Mesothelial cell of epicardium (in vitro differentiated cells): ENCODE measurements at places on chromosomes 7 and 10. TPM values are rescaled to one million over a fixed set of nuclear protein-coding genes. Genes with fewer than 3 reads are reported as not detected.
A peak's percentile ranks its signal among the peaks of the same experiment; 100 is the strongest.

GRCh38 chr10:30589441-30589840 is 40.1 kb downstream of the LYZL2 start:
- H3K4me3 ChIP-seq, result no peak overlapping the region
- peaks cover 4% of the 10 kb centered on the region for H3K27me3 ChIP-seq
- H3K4me1 ChIP-seq, result peaks cover 4% of the 10 kb centered on the region
- no peak for DNase-seq
- no peaks in the 10 kb centered on the region for H3K36me3 ChIP-seq
- H3K27ac ChIP-seq, result no peak overlapping the region

- peaks cover 1% of the 10 kb centered on the region for H3K36me3 ChIP-seq
- H3K27ac ChIP-seq, result no peak overlapping the region
- DNase-seq, result no peak
- H3K4me1 ChIP-seq, result peaks cover 14% of the 10 kb centered on the region
Measured at GRCh38 chr10:6578251-6578771, 1.8 kb downstream of the PRKCQ start.

GRCh38 chr7:25926009-25926408 is 226.0 kb upstream of the NFE2L3 start:
- no peaks in the 10 kb centered on the region for H3K36me3 ChIP-seq
- no peaks in the 10 kb centered on the region for H3K4me1 ChIP-seq
- H3K27me3 ChIP-seq, result peaks cover 10% of the 10 kb centered on the region

DNA sequence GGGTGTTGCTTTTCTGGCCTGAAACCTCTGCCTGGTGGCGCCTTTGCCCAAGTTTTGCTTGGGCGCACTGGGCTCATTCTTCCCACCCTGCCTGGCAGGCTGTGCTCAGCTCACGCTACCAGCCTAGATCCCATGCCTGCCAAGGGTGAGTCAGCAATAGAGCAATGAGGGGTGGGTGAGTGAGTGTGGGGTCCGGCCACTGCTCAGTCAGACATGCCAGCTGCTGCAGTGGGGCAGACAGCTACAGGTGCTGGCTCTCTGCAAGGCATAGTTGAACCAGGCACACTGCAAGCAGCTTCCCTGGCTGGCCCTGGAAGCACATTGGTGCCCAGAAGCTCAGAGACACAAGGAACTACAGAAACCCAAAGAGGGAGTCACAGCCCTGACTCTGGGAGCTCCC is 680.9 kb upstream of the LRRTM3 start:
- no peaks in the 10 kb centered on the region for H3K27me3 ChIP-seq
- no peak overlapping the region for H3K4me3 ChIP-seq
- no peak overlapping the region for H3K27ac ChIP-seq

- peak overlapping the region; percentile 45 for H3K4me3 ChIP-seq
- H3K36me3 ChIP-seq, result no peaks in the 10 kb centered on the region
- peaks cover 22% of the 10 kb centered on the region for H3K4me1 ChIP-seq
- peak; percentile 55 for DNase-seq
Measured at GRCh38 chr7:4189131-4189570, 492.9 kb upstream of the FOXK1 start.

DNA sequence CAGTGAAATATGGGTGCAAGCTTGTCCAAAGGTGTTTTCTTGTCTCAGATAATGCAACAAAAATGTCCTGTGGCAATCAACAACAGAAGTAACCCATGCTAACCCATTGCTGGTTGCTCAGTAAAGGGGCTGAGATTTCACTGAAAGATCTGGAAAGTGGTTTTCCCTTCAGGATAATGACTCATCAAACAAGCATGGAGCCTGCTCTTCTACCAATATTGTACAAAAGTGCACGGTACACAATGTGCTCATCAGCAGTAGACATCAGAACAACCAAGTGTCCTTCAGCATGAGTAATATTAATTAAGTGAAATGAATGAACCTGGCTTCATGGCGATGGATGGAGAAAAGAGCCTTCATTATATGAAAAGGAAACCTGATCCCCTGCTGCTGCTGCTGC is 287.1 kb upstream of the NEBL start:
- no peak overlapping the region for H3K4me3 ChIP-seq
- peak overlapping the region; percentile 50 for H3K27ac ChIP-seq
- peaks cover 14% of the 10 kb centered on the region for H3K36me3 ChIP-seq
- no peaks in the 10 kb centered on the region for H3K27me3 ChIP-seq
- H3K4me1 ChIP-seq, result peaks cover 3% of the 10 kb centered on the region
- no peak for DNase-seq

DNA sequence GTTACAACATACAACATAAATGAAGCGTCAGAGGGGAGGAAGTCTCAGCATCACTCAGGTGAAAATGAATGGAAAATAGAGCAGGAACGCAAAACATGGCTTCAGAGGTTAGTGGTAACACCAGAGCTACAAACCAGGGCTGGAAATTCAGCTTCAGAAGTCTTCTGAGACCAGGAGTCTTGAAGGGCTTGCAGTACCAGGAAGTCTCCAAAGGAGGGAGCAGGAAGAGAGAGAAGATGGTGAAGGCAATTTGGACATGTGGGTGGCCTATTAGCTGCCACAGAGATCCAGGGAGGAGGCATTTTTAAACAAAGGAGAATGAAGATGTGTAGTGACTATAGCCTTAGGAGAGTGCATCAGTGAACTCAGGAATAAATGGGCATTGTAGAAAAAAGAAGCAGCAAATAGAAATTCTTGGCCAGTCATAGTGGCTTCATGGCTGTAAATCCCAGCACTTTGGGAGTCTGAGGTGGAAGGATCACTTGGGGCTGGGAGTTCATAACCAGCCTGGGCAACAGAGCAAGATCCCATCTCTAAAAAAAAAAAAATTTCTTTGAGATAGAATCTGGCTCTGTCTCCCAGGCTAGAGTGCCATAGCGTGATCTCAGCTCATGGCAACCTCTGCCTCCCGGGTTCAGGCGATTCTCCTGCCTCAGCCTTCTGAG is 9.3 kb upstream of the TET1 start:
- no peaks in the 10 kb centered on the region for H3K27me3 ChIP-seq
- peaks cover 6% of the 10 kb centered on the region for H3K4me1 ChIP-seq
- H3K36me3 ChIP-seq, result no peaks in the 10 kb centered on the region
- peak; percentile 41 for DNase-seq
- no peak overlapping the region for H3K27ac ChIP-seq

- no peaks in the 10 kb centered on the region for H3K36me3 ChIP-seq
- no peak for DNase-seq
- no peaks in the 10 kb centered on the region for H3K27me3 ChIP-seq
- H3K4me3 ChIP-seq, result no peak overlapping the region
- no peak overlapping the region for H3K27ac ChIP-seq
Measured at GRCh38 chr7:2937701-2938513, 93.8 kb upstream of the GNA12 start.

- peaks cover 9% of the 10 kb centered on the region for H3K4me1 ChIP-seq
- H3K27me3 ChIP-seq, result no peaks in the 10 kb centered on the region
- H3K36me3 ChIP-seq, result no peaks in the 10 kb centered on the region
- H3K4me3 ChIP-seq, result no peak overlapping the region
- H3K27ac ChIP-seq, result no peak overlapping the region
Measured at GRCh38 chr7:7972128-7972527, 3.5 kb downstream of the GLCCI1 start.

- H3K4me1 ChIP-seq, result no peaks in the 10 kb centered on the region
- no peak for DNase-seq
- no peaks in the 10 kb centered on the region for H3K36me3 ChIP-seq
- H3K4me3 ChIP-seq, result no peak overlapping the region
- no peaks in the 10 kb centered on the region for H3K27me3 ChIP-seq
Measured at GRCh38 chr7:154241988-154242387, 189.8 kb downstream of the DPP6 start.

- no peaks in the 10 kb centered on the region for H3K27me3 ChIP-seq
- H3K27ac ChIP-seq, result no peak overlapping the region
- peaks cover 6% of the 10 kb centered on the region for H3K36me3 ChIP-seq
- H3K4me1 ChIP-seq, result no peaks in the 10 kb centered on the region
Measured at GRCh38 chr10:115117301-115117700, 24.1 kb downstream of the ATRNL1 start.

DNA sequence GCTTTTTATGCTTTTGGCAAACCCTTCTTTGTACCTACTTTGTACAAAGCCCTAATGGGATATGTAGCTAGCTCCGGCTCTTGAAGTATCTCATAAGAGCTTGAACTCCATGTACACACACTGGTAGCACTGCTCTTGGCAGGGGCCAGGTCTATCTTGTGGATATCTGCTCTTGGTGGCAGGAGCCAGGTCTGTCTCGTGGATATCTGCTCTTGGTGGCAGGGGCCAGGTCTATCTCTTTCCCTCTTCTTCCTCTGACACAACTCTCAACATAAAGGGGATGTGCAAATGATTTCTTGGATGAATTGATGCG is 91.9 kb downstream of the WNT2 start:
- H3K27ac ChIP-seq, result peak overlapping the region; percentile 93
- DNase-seq, result no peak
- no peaks in the 10 kb centered on the region for H3K27me3 ChIP-seq

DNA sequence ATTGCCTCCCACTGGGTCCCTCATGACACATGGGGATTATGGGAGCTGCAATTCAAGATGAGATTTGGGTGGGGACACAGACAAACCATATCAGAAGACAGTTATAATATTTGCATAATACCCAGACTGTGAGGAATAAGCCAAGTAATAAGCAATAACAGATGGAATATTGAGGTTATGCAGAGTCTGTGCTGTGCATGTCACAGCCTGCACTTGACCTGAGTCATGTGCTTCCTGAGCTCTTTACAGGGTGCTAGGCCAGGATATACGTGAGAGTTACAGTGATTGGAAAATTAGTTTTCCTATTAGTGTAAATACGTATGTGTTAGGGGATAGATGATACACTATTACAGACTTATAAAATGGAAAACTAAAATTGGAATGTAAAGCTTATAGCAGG is 288.7 kb downstream of the SDK1 start:
- H3K27me3 ChIP-seq, result no peaks in the 10 kb centered on the region
- no peaks in the 10 kb centered on the region for H3K36me3 ChIP-seq
- H3K27ac ChIP-seq, result no peak overlapping the region
- peaks cover 20% of the 10 kb centered on the region for H3K4me1 ChIP-seq
- DNase-seq, result no peak

DNA sequence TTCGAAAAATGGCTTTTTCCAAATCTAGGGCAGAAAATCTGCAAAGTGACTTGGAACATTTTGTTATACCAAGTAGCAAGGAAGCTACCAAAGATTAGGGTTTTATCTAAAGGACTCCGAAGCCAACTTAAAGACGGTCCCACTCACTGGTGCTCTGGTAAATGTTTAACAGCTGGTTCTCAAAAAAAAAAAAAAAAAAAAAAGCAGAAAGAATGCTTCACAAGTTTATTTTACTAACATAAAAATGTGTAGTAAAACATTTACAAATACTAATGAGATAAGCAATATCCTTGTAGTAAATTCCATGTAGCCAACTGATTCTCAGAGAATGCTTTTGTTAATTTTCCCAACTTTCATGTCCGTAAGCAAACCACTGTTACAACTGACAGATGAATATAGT is 38.4 kb downstream of the TAF3 start:
- H3K4me3 ChIP-seq, result no peak overlapping the region
- peak overlapping the region; percentile 61 for H3K27ac ChIP-seq
- peaks cover 19% of the 10 kb centered on the region for H3K4me1 ChIP-seq

The NPFFR1 gene
- total RNA-seq, result 0.11 to 0.14 TPM (median 0.13 TPM) in 3 replicates

The ASIC3 gene
- 6.1 to 7.9 TPM (median 7.2 TPM) in 3 replicates for total RNA-seq

The GLRX3 gene
- 70.0 to 76.8 TPM (median 74.6 TPM) in 3 replicates for total RNA-seq

The FFAR4 gene
- total RNA-seq, result not detected in 3 replicates

The SDK1 gene
- total RNA-seq, result 12.8 to 17.2 TPM (median 15.1 TPM) in 3 replicates

The SLC29A4 gene
- 33.6 to 37.9 TPM (median 33.9 TPM) in 3 replicates for total RNA-seq

The NACAD gene
- 9.2 to 11.4 TPM (median 10.3 TPM) in 3 replicates for total RNA-seq

The SLC25A40 gene
- 20.1 to 25.6 TPM (median 24.2 TPM) in 3 replicates for total RNA-seq
